Pancreas (tissue), 10 donors: ENCODE measurements at places on chromosomes 3 and 15. TPM values are rescaled to one million over a fixed set of nuclear protein-coding genes. Genes with fewer than 3 reads are reported as not detected.

- DNase-seq = no peak
- no peak overlapping the region for H3K27ac ChIP-seq
- no peak overlapping the region for H3K4me3 ChIP-seq
- no peaks in the 10 kb centered on the region for H3K4me1 ChIP-seq
- no peaks in the 10 kb centered on the region for H3K27me3 ChIP-seq
Observed at GRCh38 chr3:8756671-8757070, 12.7 kb downstream of the OXTR start.

DNA sequence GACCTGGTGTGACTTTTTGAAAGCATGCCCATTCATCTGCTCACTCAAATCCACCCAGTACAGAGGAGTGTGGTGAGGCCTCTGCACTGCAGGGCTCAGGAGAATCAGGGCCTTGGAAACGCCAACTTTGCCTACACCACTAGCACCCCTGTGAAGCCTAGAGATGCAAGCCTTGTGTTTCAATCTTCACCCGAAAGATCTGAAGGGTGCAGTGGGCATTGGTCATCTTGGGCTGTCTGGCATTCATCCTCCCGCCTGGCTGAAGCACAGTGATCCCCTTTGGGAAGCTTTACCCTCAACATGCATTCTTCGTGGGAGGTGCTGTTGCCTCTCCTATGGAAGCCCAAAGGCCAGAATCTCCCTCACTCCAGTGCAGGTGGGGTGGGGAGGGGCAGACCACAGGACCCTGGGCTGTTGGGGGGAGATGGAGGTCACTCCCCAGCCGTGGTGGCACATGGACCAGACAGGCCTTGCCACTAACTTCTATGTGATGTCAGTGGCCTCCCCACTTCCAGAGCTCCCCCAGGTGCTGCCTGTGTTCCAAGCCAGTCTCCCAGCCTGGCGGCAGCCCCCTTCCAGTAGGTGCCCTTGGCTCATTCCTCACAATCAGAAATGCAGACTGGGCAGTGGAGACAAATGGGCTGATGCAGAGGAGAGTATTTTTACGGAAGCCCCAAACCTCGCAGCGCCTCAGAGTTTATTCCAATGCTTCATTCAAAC, 92.5 kb downstream of the ADAMTS17 start:
- DNase-seq = no peak
- no peaks in the 10 kb centered on the region for H3K27me3 ChIP-seq
- no peaks in the 10 kb centered on the region for H3K4me1 ChIP-seq
- no peaks in the 10 kb centered on the region for H3K36me3 ChIP-seq
- no peak overlapping the region for H3K4me3 ChIP-seq

The PTX3 gene
- polyA plus RNA-seq = 2.1 TPM

- H3K36me3 ChIP-seq = no peaks in the 10 kb centered on the region
- H3K27me3 ChIP-seq = no peaks in the 10 kb centered on the region
- H3K27ac ChIP-seq = no peak overlapping the region
- DNase-seq = no peak
- no peaks in the 10 kb centered on the region for H3K4me1 ChIP-seq
Observed at GRCh38 chr3:43790060-43790459, 99.3 kb downstream of the ABHD5 start.

DNA sequence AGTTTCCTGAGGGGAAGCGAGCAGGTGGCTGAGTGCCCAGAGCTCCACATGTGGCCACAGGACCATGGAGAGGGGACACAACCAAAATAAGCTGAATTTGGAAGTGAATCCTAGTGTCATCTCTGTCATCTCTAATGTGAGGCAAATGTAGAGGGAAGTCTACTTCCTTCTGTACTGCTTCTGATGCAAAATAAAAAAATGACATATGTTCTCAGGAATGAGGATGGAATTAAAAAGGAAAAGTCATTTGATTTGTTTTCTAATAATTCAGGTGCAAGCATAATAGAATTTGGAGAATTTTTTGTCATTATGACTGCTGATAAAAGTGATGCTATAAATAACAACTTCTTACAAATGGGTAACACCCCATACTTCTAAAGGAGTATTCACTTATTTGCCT, 59.5 kb upstream of the POU1F1 start:
- no peak overlapping the region for H3K27ac ChIP-seq
- H3K27me3 ChIP-seq = no peaks in the 10 kb centered on the region
- DNase-seq = no peak
- no peak overlapping the region for H3K4me3 ChIP-seq
